Stimulated activated CD8-positive, alpha-beta memory T cell treated with anti-CD3 and anti-CD28 coated beads, Interleukin-4, amount 100 ng/mL, for 48 hours (primary cell): ENCODE measurements at places on chromosomes 11 and 22.

DNA sequence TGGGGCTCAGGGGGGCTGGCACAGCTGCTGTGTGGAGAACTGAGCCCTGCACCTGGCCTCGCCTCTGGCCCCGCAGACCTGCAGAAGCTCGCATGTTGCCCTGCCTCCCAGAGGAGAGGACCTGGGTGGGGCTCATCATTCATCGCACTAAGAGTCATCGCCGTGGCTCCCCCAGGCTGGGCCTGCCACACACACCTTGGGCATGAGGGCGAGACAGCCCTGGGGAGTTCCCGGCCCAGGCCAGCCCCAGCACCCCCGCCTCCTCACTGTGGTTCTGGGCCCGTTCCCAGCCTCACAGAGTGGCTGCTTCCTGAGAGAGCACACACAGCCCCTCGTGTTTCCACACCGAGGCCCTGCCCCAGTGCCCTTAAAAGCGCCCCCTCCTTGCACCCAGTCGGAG lies 694.6 kb downstream of the TBC1D22A start:
- DNase-seq, result no peak

DNA sequence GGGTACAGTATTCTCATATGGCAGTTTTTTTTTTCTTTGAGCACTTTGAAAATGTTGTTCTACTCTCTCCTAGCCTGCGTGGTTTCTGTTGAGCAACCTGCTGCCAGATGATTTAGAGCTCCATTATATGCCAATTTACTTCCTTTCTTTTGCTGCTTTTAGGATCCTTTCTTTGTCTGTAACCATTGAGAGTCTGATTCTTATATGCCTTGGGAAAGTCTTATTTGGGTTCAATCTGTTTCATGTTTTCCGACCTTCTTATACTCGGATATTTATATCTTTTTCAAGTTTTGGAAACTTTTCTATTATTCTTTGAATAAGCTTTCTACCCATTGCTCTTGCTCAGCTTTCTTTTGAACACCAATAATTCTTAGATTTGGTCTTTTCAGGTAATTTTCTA lies 138.1 kb upstream of the RAG2 start:
- DNase-seq, result no peak

GRCh38 chr11:8719211-8719649 lies 36.6 kb downstream of the RPL27A start:
- DNase-seq, result no peak

- no peak for DNase-seq
These were observed 89.7 kb upstream of the CARD18 start for GRCh38 chr11:105229257-105229656.

DNA sequence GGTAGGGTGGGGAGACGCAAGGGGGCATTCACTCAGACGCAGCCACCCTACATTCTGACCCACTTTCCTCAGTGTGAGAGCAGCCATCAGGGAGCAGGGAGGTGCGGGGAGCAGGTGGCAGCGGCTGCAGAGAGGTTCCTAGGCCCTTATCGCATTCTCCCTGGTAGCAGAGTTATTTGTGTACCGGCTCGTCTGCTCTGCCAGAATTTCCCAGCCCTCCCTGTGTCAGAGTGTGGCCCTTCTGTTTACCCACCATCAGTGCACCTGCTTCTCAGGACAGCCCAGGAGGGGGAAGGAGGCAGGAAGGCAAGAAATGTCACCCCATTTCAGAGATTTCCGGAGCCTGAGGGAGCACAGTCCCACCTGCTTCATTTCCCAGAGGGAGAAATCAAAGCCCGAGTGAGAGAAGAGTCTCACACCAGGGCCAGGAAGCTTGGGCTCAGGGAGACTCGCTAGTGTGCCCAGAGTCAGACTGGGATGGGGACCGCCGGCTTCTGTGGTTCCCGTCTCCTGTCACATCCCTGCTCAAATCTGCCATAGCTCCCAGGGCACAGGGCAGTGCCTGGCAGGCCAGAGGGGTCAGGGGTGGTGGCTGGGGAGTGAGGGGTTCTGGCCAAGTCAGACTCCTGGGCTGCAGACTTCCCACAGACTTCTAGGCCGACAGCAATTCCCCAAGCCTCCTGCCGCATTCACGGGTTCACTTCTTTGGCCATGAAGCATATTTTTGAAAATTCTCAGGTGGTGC lies 49.7 kb downstream of the ARRB1 start:
- DNase-seq, result no peak
